Activated CD4-positive, alpha-beta memory T cell treated with anti-CD3 and anti-CD28 coated beads for 36 hours (primary cell): ENCODE measurements at places on chromosomes 7 and 10. TPM values are rescaled to one million over a fixed set of nuclear protein-coding genes. Genes with fewer than 3 reads are reported as not detected.

The EEPD1 gene
- total RNA-seq: 1.2 TPM

The EMX2 gene
- total RNA-seq: not detected

The TMEM229A gene
- total RNA-seq: not detected

The OR2A42 gene
- total RNA-seq: not detected

The MYL10 gene
- total RNA-seq: not detected

The LLCFC1 gene
- not detected for total RNA-seq

The GPR15LG gene
- total RNA-seq: not detected

DNA sequence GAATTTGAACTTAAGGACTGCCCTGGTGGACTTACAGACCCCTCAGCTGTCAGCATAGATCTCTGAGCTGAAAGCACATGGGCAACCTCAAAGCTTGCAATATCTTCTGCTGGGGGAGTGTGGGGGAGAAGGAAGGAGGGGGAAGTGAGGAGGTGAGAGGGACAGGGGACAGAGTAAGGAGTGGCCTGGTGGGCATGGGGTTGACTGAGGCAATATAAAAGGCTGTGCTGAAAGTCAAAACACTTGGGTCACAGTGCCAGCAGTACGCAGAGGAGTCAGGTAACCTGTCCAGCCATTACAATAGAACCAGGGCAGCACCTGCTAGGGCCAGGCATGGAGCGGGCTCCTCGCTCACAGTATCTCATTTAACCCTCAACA lies 43.2 kb downstream of the PPP1R3C start:
- DNase-seq: no peak

- DNase-seq: peak; percentile 90
These were observed 172.6 kb upstream of the TNRC18 start for GRCh38 chr7:5596046-5596895.

- no peak for DNase-seq
These were observed 110.8 kb upstream of the LRGUK start for GRCh38 chr7:134016223-134016941.

DNA sequence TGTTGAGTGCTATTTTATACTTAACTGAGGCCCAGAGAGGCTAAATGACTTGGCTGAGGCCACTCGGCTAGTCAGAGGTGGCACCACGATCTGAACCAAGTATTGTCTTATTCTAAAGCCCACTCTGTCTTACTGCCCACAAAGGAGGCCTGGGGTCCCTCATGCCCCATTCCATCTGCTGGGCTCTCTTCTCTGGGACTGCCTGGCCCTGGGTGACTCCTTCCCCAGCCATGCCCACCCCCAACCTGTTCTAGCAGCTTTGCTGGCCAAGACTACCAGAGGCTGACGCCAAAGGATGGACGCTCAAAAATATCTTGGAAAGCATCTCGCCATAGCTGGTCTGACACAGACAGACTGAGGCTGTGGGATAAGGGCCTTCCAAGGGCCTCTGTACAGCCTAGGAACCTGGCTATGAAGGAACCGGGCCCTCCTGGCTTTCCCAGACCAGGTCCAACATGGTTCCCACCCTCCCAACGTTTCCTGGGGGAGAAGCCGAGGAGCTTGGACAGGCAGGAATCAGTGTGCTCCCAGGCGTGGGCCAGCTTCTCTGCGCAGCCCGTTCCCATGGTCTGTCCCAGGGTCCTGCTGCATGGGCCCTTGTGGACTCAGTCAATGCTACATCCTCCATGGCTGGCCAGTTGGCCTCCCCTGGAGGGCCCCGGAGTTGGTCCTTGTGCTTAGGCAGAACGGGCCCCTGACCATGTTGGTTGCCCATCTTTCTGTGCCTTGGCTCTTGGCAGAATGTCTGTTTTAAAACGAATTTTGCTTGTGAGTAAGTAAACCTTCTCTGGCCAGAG lies 11.7 kb downstream of the HSPA12A start:
- DNase-seq: no peak

GRCh38 chr7:114109304-114109703 lies 190.5 kb upstream of the PPP1R3A start:
- DNase-seq: no peak

DNA sequence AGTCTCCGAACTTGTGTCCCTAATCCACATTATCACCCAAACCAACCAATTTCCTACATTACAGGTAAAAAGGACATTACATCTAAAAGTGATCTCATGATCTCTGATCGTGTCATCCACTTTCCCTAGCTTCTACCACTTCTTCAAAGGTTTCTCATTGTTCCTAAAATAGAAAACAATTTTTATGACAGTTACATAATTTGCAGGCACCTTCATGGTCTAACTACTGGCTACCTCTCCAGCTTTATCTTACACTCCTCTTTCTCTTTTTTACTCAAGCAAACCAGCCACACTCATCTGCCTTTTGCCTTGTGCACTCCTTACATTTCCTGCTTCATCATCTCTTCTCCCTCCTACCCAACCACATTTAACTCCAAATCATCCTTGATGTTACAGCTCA lies 886.7 kb upstream of the SORCS1 start:
- DNase-seq: no peak

DNA sequence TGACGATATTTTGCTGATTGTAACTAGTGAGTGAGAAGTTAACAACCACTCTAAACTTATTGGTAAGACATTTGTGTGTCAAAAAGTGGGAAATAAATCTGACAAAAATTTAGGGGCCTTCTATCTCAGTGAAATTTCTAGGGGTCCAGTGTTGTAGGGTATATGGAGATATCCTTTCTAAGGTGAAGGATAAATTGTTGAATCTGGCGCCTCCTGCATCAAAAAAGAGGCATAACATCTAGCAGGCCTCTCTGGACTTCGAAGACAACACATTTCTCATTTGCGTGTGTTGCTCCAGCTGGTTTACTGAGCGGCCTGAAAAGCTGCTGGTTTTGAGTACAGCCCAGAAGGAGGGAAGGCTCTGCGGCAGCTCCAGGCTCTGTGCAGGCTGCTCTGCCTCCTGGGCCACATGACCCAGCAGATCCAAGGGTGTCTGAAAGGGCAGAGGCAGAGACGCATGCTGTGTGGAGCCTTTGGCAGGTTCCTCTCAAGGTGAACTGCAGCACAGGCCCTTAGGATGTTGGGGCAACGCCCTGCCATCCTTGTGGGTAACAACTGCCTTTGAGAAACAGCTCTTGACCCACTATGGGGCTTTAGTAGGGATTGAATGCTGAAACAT lies 72.4 kb downstream of the LMBR1 start:
- DNase-seq: no peak

DNA sequence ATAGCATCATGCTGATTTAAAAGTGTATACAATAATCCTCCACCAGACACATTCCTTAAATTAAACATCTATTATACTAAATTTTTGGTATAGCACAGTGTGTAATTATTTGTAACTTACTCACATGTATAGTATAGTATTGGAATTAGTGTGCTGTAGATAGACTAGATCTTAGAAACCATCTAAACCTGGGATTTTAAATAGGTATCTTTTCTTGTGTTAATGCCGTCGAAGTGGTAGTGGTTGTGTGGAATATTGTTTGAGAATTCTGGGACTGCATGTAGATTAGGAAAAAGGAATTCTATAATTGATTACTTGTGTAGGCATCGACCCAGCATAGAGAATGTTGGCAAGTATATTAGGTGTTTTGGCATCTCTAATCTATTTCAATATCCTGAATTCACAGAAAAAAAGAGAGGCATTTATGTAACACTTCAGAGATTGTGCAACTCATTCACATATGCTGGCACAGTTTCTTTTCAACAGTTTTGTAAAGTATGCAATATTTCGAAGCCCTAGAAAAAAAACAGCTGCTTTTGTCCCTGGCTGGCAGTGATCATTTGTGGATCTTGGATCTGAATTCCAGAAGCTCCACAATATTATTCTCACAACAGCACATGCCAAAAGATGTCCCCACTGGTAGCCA lies 145.5 kb upstream of the AGR3 start:
- no peak for DNase-seq

- DNase-seq: no peak
These were observed 1183.6 kb downstream of the GATA3 start for GRCh38 chr10:9238041-9238440.

DNA sequence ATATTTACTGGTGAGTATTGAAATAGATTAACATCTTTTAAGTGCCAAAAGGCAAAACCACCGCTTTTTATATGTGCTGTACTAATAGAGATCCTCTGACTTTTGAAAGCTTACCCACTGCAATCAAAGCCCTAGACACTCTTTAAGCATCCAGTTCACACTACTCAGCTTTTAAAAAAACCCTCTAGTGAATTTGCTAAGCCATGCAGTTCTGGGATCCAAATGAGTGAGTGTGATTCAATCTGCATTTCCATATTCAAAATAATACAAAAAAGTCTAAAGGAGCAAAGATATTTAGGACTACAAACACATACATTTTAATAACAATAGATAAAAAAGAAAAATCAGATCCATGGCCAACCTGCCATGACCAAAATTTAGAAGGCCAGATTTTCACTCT lies 288.2 kb downstream of the MAGI2 start:
- DNase-seq: no peak

GRCh38 chr10:63899673-63900300 lies 378.6 kb downstream of the REEP3 start:
- no peak for DNase-seq

DNA sequence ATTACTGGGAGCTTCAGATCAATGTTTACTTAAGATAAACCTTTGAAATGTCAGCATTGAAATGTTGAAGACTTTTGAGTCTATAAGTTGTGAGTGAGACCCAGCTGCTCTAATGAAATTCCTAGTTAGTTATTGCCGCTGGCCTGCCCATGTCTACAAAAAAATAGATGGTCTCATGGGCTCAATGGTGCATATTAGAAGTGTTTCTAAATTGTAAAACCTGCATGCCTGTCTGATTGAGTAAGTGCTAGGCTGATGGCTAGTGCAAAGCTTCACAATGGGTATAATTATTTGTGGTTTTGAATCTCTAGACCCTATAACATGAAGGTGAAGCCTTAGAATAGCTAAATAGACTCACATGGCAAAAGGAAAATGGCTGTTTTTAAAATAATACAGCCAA lies 234.5 kb downstream of the SORCS3 start:
- no peak for DNase-seq

DNA sequence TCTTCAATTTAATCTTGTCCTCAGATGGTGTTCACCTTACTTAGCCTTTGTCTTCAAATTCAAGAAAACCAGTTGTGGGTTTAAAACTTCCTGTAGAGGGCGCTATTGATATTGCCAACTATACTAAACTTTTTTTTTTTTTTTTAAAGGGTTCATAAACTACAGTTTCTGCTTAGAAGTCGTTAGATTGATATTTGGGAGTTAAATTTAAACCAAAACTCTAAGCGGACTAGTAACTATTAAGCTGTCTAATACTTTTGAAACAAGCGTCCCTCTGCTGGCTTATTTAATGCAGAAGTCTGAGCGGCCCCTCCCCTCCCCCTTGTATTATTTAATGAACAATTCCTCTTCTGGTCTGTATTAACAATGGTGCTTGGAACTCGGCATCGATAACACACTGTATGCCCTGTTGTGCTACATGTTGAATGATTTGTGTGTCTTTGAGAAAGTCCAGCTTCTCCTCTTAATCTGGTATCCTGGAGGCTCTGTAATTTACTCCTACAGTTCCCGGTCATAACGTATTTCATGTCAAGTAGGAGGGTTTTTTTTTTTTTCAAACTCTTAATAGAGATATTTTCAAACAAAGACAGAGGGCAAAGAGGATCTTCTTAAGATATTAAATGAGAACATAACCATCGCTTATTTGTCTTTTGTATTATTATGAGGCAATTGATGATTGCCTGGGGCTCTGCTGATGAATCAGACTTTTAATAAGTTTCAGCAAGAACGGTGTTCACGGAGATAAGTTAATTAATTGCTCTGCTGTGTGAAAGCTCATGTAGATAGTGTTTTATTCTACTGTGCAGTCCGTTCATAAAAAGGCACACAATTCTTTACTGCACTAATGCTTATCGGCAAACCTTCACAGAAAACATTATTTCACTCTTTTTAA lies 22.6 kb upstream of the CREB5 start:
- no peak for DNase-seq

DNA sequence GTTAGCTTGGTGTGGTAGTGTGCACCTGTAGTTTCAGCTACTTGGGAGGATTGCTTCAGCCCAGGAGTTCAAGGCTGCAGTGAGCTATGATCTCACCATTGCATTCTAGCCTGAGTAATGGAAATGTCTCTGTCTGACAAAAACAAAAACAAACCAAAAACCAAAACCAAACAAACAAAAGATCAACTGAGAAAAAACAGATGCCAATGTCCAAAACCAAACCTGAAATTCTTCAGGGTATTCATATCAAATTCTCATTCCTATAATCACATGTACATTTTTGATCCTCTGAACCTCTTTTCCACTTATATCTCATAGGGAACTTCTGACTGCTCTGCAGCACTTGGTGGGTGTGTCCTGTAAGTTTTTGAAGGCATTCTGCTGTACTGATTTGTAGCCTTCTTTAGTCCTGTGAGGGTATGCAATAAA lies 87.0 kb downstream of the CDK6 start:
- DNase-seq: no peak

GRCh38 chr10:13971601-13972475 lies 358.9 kb downstream of the FRMD4A start:
- DNase-seq: no peak

GRCh38 chr7:148527717-148528168 lies 62.8 kb upstream of the C7orf33 start:
- peak; percentile 93 for DNase-seq
